ENCODE measurements at places on chromosomes 5 and 9.

DNA sequence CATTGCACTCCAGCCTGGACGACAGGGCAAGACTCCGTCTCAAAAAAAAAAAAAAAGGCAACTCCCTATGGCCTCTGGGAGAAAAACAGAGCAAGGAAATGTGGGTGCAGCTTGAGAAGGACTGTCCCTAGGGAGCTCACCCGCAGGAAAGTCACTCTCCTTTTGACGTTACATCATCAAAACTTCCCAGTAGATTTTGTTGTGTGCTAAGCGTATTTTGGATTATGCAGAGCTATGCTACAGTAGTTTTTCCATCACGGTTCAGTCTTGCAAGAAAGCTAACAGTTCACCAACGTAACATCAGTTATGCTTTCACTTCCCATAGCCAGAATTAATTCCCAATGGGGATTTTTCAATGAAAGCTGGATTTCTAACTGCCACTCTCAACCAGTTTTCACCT lies 138.8 kb downstream of the HSD17B3 start:
- DNase-seq, result no peak

- no peak for DNase-seq
Observed at GRCh38 chr5:124278636-124279035, 467.8 kb downstream of the ZNF608 start.

DNA sequence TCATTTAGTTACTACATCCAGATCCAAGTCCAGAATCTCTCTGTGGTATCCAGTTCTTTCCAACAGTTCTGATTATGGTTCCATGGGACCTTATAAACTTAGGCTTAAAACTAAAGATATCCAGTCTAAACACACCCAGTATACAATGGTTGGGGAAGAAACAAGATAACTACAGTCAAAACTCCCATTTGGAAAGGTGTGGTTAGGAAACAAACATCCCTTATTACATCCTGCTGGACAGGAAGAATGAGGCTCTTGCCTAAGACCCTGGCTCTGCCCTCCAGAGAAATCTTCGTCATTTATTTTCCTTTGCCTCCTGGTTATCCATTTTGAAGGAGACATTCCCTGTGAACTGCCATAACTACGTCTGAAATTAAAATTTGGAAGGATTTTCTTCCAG lies 64.6 kb upstream of the EPB41L4A start:
- DNase-seq, result no peak

DNA sequence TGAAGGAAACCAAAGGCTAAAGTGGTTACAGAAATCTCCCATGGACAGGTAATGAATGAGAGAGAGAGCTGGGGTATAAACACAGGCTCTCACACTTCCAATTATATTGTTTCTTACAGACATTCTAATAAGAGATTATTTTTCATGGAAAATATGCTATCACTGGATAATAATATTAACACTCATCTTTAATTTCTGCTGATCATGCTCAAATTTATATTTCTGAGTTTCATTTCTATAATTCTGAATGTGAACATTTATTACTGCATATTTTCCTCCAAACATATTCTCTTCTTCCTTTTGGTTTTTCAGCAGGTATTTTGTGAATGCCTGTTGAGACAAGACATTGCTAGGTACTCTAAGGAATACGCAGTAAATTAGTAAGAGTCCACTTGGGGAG lies 410.2 kb upstream of the DAP start:
- DNase-seq, result no peak

GRCh38 chr5:144369006-144369405 lies 198.3 kb downstream of the KCTD16 start:
- DNase-seq, result peak; percentile 38

DNA sequence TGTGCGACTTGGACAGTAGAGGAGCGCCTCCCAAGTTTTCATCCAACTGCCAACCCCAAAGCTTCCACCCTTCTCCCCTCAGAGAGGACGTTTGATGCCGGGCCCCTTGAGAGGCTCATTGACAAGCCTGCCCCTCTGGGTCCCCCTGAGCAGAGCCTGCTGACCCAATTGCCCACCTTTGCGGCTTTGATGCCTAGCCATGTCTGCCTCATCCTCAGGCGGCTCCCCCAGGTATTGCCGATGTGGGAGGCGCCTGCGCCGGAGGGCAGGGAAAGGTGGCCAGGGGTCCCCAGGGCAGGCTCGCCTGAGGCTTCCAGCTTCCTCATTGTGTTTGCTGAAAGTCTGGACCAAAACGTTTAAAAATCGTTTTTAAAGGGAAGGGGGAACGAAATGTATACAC lies 1.4 kb downstream of the ODF2 start:
- no peak for DNase-seq

GRCh38 chr5:172632346-172633092 lies 8.5 kb upstream of the NEURL1B start:
- DNase-seq, result no peak

DNA sequence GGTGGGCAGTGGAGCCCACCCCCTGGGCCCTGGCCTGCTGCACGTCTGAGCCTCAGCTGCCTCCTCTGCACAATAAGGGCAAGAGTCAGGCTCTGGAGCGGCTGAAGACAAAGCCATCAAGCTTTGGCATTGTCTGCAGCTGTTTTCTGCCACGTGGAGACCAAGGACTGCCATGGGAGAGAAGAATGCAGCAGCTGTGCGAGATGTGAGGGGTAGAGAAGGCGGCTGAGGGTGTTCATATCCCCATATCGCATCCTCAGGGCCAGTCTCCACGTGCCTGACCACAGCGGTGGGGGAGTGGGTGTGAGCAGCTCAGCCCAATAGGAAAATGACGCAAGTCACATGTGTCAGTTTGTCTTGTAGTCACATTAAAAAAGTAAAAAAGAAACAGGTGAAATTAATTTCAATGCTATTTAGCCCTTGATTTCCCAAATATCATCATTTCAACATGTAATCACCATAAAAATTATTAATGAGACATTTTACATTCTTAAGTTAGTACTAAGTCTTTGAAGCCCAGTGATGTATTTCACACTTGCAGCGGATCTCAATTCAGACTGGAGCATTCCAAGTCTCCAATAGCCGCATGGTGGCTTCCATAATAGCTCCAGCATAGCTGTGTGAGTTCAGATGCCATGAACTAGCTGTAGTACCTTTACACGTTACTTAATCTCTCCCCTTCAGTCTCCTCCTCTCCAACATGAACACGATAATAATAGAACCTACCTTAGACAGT lies 6.6 kb downstream of the C1QTNF2 start:
- DNase-seq, result no peak

DNA sequence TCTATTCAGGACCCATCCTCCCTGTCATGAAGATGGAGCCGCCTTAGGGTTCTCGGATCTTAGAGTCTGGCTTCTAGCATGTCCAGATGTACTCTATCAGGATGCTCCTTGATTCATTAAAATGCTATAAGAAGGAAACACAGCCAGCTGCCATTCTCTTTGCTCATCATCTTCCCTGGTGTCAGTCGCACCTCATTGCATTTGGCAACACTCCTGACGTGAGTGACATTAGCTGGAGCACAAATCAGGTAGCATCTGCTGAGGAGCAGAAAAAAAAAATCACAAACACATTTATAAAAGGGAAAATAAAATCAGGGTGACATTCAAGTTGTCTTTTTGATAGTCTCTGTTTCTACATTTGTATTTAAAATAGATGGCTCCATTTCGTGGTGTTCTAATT lies 226.1 kb upstream of the NMUR2 start:
- DNase-seq, result no peak

GRCh38 chr5:72268753-72269410 lies 51.2 kb downstream of the MRPS27 start:
- no peak for DNase-seq

DNA sequence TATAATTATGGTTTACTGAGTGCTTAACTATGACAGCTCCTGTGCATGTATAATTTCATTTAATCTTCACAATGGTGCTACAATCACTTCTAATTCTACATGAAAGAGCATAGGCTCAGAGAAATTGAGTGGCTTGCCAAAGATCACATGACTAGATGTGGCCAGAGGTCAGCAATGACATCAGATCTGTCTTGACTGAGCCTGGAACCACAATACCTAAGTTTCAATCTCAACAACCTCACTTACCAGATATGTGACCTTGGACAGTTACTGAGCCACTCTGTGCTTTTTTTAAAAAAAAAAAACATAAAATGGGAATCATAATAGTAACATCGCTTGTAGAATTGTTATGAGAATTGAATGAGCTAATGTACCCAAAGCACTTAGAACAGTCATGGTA lies 130.7 kb downstream of the TRIM32 start:
- no peak for DNase-seq

DNA sequence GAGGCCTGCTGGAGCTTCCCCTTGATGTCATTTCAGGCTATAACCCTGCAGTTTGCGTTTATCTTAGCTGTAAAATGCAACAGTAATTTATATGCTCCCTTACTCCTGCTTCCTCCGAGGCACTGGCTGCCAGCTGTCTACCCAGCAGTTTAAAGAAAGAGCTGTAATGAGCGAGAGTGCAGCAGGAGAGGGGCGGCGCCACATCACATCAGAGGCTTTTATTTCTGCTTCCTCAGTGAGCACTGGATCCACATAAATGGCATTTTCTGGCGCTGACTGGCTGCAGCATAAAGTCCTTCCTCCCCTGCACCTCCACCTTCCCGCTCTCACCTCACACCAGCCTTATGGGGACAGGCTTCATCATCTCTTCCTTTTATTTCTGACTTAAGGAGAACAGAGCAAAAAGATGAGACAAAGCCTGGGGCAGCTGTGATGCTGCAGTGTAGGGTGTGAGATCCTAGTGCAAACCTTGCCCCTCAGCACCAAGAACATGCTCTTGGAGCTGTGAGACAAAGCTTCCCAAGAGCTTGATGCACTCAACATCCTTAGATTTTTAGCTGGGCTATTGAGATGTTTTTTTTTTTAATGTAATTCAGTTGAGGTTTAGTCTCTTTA lies 829.6 kb upstream of the ZNF608 start:
- peak; percentile 91 for DNase-seq

GRCh38 chr9:87854580-87854955 lies 28.1 kb upstream of the SPATA31E1 start:
- no peak for DNase-seq

GRCh38 chr5:140734354-140734753 lies 34.1 kb downstream of the ZMAT2 start:
- no peak for DNase-seq

- no peak for DNase-seq
Observed at GRCh38 chr9:120841930-120842684, 615 bp downstream of the PSMD5 start.

- DNase-seq, result no peak
Observed at GRCh38 chr5:10538103-10538788, 25.6 kb upstream of the ANKRD33B start.

- DNase-seq, result no peak
Observed at GRCh38 chr5:74587300-74587699, 53.2 kb downstream of the ENC1 start.

GRCh38 chr5:142627383-142628217 lies 58.3 kb downstream of the FGF1 start:
- no peak for DNase-seq

DNA sequence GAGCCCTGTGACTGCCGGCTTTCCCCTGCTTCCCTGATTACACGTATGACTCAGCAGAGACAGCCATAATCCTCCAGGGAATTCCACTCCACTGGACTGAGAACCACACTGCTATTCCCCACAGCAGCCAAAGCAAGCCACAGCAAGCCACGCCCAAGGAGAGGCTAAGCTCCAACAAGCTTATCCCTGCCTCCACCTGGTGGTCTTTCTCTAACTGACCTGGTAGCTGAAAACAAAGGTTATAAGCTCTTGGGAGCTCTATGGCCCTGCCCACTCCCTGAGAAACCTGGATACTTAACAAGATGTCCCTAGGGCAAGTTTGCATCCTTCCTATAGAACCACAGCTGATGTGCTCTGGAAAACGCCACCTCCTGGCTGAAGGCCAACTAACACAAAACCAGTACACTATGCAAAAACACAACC lies 613.7 kb upstream of the CDH18 start:
- DNase-seq, result no peak

DNA sequence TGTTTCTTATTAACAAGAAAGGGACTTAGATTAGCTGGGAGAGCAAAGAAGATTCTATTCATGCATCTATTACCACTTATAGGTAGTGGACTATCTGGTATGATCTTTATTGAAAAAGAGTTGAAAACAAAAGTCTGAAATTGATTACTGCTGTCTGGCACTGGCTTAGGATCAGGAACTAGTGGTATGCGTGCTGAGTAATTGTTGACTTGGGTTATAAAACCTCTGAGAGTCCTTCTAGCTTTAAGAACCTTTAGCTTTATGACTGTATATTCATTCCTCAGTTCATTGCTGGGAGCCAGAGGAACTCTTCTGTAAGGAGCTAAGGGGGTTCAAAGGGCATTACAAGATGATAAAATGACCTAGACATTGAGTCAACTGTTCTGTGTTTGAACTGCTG lies 7.6 kb downstream of the SLC1A1 start:
- DNase-seq, result no peak

- DNase-seq, result no peak
Observed at GRCh38 chr9:136787690-136788400, 3.3 kb upstream of the TMEM141 start.

GRCh38 chr5:172902497-172903472 lies 56.4 kb upstream of the RPL26L1 start:
- no peak for DNase-seq

DNA sequence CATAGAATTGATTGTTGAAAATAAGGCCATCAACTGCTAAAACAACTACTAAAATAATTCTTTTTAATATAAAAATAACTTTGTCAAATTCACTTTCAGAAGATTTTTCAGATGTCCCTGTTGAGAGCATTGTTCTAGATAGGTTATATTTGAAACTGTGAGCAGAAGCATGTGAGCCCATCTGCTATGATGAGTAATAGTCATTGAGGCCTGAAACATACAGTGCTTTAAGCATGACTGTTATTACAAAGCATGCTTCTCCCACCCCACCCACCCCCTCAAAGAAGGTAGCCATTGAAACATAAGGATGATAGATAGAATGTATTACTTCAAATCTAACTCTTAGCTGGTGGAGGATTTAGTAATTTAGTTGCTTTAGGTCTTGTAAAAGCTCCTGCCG lies 86.0 kb downstream of the UHRF2 start:
- DNase-seq, result no peak

DNA sequence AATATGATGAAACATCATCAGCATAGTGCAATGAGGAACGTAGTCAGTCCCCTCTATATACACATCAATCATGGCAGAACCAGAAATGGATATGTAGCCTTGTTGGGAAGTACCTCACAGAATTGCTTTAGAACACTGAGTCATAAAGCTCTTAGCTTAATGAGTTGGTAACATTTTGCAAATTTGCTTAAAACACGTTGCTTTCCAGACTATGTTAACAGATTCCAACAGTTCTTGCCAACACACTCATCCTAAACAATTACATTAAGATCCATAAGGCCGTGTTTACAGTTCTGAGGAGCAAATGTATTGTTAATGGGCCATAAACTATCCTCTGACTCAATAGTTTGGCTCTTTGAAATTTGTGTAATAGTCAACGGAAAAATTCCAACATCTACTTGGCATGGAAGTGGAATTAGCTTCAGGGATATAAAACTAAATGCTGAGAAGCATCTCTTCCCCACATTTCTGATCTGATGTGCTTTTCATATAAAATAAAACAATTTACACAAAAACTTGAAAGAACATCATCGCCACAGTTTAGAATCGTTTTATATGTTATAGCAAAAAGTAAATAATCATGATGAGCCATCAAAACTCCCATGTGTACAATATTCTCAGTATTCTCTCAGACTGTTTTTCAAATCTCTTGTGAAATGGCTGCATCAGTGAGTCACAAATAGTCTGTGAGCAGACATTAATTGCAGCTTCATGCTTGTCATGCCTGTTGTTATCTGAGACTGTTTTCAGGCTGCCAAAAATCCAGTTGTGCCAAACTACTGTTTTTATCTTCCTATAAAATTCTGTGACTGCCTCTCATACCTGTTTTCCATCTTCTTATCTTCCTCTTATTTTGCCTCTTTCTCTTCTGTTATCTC lies 291.9 kb downstream of the COX7C start:
- DNase-seq, result no peak

Data from NCI-H2081 treated with DMSO at 0.1 percent for 48 hours (cell line).